ENCODE measurements at places on chromosomes 2 and 18.

- DNase-seq: peak; percentile 27
Measured at GRCh38 chr2:65382776-65383357, 49.5 kb downstream of the SPRED2 start.

DNA sequence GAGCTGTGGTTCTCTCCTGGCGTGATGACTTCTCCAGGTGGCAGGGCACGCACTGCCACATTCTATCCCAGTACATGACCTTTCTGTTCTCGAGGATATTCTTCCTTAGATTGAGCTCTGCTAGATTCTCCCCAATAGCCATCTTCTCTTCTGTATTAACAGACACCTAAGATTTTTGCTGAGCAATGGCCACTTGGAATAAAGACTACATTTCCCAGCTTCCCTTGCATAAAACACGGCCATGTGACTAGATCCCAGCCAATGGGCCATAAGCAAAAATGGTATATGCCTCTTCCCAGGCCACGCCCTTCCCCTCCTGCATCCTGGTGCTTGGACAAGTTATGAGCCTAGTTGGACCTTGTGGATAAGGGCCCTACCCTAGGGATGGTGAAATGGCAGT, 82.1 kb downstream of the EIF2AK3 start:
- DNase-seq: no peak

DNA sequence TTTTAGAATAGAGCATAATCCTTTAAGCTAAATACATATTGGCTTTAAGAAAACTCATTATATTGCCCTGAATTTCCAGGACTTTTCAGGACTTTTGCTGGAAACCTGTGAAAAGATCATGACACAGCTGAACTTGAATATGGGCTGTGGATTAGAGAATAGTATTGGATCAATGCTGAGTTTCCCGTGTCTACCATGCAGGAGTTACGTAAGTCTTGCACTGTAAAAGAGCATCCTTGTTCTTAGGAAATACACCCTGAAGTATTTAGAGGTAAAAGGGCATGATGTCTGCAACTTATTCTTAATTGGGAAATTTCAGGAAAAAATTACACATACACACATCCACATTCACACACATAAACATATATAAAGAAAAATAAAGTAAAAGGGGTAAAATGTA, 82.1 kb downstream of the ZFP36L2 start:
- DNase-seq: no peak

DNA sequence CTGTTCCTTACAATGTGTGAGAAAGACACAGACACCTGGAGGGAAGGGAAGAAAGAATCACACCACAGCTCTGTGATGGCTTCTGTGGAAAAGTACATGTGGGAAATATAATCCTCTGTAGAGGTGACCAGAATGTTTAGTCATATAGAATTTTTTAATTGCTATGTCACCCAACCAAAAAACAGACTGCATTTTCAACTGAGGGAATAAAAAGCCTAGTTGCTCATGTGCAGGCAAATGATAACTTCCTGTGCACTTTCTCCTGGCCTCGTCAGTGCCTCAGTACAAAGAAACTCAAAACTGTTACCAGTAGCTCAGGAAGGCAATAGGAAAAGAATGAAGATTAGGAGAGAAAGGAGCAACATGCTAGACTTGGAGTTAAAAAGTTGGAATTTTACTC, 326.8 kb downstream of the OSR1 start:
- DNase-seq: no peak

DNA sequence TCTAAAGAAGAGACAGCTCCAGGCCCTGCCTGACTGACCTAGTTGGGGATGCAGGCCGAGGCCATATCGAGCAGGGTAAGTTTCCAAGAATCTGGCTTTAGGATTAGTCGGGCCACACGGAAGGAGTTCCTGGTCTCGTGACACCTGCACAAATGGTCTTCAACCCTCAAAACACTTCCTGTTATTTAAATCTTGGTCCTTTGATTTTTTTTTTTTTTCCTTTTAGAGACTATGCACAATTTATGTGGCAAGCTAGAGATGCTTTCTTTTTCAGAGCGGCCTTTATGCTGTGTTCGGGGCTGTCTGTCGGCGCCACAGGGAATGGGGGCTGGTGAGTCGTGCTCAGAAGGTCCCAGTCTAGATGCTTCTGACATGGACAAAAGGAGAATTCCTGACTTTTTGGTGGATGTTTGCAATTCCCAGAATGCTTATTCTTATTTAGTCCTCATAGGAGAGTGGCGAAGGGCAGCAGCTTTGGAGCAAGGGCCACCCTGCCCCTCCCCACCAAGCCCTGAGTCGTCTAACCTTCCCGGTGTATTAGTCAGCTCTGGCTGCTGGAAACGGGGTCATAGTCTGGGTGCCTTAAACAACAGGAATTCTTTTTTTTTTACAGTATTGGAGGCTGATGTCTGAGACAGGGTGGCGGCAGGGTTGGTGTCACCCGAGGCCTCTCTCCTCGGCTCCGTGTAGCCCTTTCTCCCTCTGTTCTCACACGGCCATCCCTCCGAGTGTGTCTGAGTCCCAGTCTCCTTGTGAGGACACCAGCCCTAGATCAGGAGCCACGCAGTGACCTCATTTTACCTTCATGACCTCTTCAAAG, 27.4 kb downstream of the HPCAL1 start:
- peak; percentile 25 for DNase-seq

GRCh38 chr2:71148506-71149063, 18.2 kb downstream of the MPHOSPH10 start:
- DNase-seq: no peak

- DNase-seq: no peak
Measured at GRCh38 chr2:174263997-174264396, 15.7 kb upstream of the OLA1 start.

DNA sequence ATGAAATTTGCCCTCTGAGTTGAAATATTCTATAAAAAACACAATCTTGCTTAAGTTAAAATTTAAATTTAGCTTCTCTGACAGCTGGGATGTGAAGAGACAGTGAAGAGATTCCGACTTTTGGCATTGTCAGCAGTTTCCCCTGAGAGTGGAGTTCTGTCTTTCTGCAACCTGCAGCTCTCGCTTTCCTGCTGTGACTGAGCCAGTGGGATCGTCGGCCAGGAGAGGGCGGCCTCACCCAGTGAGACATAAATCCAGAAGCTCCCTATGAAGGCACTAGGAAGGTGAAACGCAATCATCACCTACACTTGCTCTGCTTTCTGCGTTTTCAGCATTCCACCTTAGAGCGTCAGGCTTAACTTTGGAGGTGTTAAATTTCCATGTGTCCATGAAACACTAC, 75.4 kb upstream of the HNMT start:
- DNase-seq: no peak

DNA sequence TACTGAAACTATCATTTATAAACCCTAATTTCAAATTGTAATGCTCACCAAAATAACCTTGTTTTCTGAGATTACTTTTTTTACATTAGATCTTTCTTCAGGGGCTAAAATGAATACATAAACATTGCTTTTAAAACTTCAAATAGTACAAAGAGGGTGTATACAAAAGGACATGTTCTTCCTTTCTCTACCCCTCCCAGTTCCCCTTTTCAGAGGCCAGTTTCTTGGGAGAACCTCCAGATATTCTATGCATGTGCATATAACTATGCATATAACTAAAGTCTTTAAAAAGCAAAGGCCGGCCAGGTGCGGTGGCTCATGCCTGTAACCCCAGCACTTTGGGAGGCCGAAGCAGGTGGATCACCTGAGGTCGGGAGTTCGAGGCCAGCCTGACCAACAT, 10.6 kb upstream of the FAM117B start:
- no peak for DNase-seq

GRCh38 chr2:205187731-205188130, 494.6 kb upstream of the NRP2 start:
- DNase-seq: no peak

DNA sequence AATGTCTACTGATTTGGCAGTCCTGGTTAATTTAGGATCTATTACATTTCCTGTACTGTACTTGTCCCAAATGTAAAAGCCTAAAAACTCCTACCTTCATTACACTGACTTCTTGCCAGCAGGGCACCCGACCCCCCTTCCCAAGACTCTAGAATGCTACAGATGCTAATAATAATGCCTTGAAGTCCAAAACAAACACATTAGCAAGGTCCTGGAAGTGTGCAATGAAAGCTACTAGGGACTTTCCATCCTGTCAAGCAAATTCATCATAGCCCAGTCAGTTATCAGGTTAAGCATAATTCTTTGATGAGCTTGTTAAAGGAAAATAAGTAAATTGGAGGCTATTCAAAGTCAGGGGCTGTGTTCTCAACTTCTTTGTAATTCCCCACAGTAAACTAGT, 115.3 kb upstream of the RBBP8 start:
- DNase-seq: no peak

GRCh38 chr2:38436227-38436664, 59.2 kb upstream of the ATL2 start:
- DNase-seq: no peak

- no peak for DNase-seq
Measured at GRCh38 chr2:20674974-20675679, 8.2 kb downstream of the GDF7 start.
